ENCODE measurements at places on chromosomes 1 and 21.

- no peak within 1 kb of the TSS for H3K4me3 ChIP-seq
- DNase-seq, result no peak
- H3K36me3 ChIP-seq, result no peaks in the 10 kb centered on the region
- H3K4me1 ChIP-seq, result no peaks in the 10 kb centered on the region
- no peak within 1 kb of the TSS for H3K27ac ChIP-seq
Measured at GRCh38 chr1:11761988-11762406, at the start of gene C1orf167. C1orf167 (plus strand) TSS chr1:11762193; CDS start chr1:11764401, 2,208 bp downstream.

GRCh38 chr1:229599218-229599954 lies 26.5 kb downstream of the TAF5L start:
- no peak for DNase-seq
- no peaks in the 10 kb centered on the region for H3K27me3 ChIP-seq
- H3K4me3 ChIP-seq, result no peak overlapping the region

DNA sequence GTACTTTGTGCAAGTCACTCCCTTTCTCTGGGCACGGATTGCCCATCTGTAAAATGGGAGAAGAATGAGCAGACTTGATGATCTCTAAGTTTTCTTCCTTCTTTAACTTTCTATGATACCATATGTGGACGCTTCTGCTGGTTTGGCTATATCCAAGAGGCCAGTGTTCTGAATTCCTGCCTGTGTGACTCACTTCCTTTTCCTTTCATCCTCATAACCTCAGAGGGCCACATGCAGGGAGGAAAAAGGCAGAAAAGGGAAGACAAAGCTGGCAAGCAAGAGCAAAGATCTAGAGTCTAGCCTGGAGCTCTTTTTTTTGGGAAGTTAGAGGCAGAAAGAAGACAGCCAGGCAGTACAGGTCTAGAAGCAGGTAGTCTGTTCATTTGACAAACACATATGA lies 151.2 kb downstream of the OMA1 start:
- no peak overlapping the region for H3K27ac ChIP-seq
- no peaks in the 10 kb centered on the region for H3K27me3 ChIP-seq
- H3K36me3 ChIP-seq, result no peaks in the 10 kb centered on the region
- no peaks in the 10 kb centered on the region for H3K4me1 ChIP-seq
- no peak overlapping the region for H3K4me3 ChIP-seq

DNA sequence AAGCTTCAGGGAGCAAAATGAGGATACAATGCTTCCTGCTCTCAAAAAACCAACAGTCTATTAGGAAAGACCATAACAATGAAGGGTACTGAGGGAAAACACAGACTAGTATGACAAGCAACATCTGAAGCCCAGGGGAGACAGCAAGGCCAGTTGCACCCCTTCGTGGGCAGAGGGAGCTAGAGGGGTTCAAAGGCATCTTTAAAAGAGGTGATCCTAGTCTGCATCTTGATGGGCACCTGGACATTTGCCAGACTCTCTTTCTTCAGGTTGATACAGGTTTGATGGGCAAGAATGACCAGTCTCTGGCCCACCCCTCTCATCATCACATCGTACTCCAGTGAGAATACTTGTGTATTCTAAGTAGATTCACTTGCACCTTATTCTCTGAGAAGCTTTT lies 177.7 kb downstream of the VAV3 start:
- peaks cover 4% of the 10 kb centered on the region for H3K4me1 ChIP-seq
- no peaks in the 10 kb centered on the region for H3K36me3 ChIP-seq
- H3K27ac ChIP-seq, result no peak overlapping the region
- no peaks in the 10 kb centered on the region for H3K27me3 ChIP-seq

DNA sequence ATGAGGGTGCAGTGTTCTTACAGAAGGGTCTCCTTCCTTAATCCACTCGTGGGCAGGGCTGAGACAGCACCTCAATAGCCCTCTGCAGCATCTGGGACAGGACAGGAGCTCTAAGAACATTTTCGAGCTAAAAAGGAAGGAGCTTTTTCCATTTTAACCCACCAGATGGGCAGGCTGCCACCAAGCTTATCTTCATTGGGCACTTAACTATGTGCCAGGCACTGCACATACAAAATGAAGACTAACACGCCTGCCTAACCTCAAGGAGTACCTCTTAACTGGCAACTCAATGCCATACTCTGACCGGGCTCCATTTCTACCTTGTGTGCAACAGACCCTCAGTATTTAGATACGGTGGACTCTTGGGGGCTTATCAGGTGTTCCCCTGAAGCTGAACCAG lies 48.2 kb downstream of the SSBP3 start:
- no peak for DNase-seq
- no peak overlapping the region for H3K4me3 ChIP-seq
- H3K27ac ChIP-seq, result no peak overlapping the region
- H3K27me3 ChIP-seq, result no peaks in the 10 kb centered on the region
- no peaks in the 10 kb centered on the region for H3K4me1 ChIP-seq

- DNase-seq, result peak; percentile 47
- H3K27ac ChIP-seq, result no peak overlapping the region
- H3K4me1 ChIP-seq, result no peaks in the 10 kb centered on the region
Measured at GRCh38 chr1:22953740-22954141, 18.9 kb downstream of the LACTBL1 start.

DNA sequence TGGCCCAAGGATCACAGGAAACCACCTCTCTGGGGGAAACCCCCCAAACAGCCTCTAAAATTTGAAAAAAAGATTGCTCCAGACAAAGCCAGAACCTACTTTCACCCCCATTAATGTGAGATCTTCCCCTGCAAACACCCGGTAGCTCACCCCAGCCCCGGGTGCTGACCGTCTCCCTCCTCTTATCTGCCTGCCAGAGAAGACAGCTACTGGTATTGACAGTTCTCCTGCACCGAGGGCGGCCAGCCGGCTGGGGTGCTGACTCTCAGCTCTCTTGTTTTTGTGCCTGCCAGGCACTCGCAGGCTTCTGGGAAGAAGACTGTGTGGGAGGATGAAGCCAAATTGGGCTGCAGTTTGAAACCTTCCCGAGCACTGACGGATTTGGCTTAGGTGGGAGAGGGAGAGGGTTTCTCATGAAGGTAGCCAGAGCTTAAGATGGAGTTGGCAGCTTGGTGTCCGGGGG lies 48.2 kb downstream of the RASSF5 start:
- peaks cover 10% of the 10 kb centered on the region for H3K4me1 ChIP-seq
- H3K27me3 ChIP-seq, result no peaks in the 10 kb centered on the region
- peak; percentile 66 for DNase-seq
- H3K36me3 ChIP-seq, result no peaks in the 10 kb centered on the region
- no peak overlapping the region for H3K4me3 ChIP-seq

GRCh38 chr1:235327559-235328270 lies at the start of gene ARID4B:
ARID4B (minus strand) TSS chr1:235328179; CDS start chr1:235326919, 1,260 bp downstream.
- no peaks in the 10 kb centered on the region for H3K27me3 ChIP-seq
- H3K36me3 ChIP-seq, result no peaks in the 10 kb centered on the region
- peak within 1 kb of the TSS; percentile 98 for H3K27ac ChIP-seq

DNA sequence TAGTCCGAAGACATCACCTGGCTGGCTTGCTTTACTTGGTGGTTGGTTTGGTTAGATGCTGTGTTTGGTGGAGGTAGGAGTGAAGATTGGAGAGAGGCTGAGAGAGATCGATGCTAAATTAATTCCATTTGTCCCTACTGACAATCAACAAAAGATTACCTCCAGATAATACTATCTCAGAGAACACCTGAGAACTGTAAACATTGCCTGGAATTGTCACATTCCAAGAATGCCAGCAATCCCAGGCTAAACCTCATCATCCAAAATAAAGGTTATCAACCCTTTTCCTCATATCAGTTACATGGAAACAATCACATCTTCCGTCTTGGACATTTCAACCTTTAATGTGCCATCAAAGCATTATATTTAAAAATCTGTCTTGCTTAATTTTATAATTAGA lies 141.0 kb downstream of the GRIK1 start:
- H3K4me3 ChIP-seq, result no peak overlapping the region
- no peak for DNase-seq
- peaks cover 3% of the 10 kb centered on the region for H3K27me3 ChIP-seq
- H3K4me1 ChIP-seq, result no peaks in the 10 kb centered on the region
- H3K27ac ChIP-seq, result no peak overlapping the region
